ENCODE measurements at places on chromosomes 13 and 19.

DNA sequence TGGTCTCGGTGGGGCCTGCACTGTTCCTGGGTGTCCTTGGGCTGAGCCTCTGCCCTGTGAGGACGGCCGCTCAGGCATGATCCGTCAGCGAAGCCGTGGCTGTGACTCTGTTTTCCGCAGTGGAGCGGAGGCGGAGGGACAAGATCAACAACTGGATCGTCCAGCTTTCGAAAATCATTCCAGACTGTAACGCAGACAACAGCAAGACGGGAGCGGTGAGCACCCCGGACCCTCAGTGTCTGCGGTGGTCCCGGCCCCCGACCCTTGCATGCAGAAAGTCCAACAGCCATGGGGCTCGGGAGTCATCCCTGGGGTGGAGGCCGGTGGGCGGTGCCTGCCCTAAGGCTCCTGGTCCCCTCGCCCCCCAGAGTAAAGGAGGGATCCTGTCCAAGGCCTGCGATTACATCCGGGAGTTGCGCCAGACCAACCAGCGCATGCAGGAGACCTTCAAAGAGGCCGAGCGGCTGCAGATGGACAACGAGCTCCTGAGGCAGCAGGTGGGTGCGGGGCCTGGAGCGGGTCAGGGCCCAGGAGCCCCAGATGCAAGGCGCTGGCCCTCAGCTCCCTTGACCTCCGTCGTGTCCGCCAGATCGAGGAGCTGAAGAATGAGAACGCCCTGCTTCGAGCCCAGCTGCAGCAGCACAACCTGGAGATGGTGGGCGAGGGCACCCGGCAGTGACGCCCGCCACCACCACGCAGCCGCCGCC, 3.6 kb upstream of the HAMP start:
- no peak for DNase-seq

GRCh38 chr13:22077764-22078163, 406.9 kb downstream of the FGF9 start:
- DNase-seq, result no peak

- no peak for DNase-seq
Observed at GRCh38 chr13:22387899-22388298, 717.0 kb downstream of the FGF9 start.

DNA sequence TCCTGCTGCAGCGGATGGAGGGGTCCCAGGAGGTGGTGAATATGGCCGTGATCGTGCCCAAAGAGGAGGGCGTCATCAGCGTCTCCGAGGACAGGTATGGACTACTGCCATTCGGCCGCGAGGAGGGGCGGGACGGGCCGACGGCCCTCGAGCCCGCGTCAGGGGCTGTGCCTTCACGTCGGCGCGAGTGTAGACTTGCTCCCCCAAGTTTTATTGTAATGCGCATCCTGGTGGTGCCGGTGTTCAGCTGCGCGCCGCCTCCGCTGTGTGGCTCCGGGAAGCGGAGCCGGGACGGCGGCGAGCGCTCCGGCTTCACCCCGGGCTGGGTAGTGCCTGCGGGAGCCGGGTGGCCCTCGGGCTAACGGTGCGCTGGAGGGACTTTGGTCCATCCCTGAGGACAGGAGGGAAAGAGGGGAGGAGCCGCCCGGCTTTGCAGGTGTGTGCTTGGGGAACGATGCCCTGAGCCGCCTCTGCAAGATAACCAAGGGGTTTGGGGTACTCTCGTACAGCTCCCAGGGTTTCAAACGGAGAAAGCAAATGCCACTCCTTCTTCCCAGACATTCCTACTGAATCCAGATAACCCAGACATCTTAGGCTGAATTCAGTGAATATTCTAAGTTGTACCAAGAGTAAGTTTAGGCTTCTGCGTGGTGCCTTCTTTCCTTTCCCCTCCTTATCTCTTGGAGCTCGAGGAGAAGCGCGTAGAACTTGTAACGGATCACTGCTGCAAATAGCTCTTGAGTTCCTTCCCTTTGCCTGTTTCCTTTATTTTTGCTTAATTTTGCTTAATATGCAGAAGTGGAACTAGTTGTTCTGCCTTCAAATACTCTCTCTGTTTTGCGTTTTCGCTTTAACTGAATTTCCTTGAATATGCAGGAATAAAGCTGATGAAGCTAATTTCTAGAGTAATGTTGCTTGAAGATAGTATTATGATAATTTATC, 740 bp downstream of the WDFY2 start:
- DNase-seq, result peak; percentile 55

- no peak for DNase-seq
Observed at GRCh38 chr19:40507892-40508291, 41.1 kb downstream of the SPTBN4 start.

DNA sequence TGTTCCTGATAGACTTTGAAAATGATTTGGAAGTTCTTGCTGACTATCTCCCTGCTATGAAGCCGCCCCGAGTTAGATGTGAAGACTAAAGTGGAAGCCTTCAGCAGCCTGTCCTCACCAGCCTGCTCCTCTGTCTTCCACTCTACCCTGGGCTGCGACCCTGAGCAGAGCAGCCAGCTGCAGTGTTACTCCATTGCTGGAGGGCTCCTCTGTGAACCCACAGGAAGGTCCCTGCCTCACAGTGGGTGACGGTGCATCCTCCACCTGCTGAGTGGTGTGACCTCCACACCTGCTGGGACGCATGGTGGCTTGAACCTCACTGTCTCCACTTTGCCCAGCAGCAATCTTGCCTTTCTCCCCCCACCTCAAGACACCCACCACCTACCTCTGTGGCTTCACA, 116.4 kb downstream of the IRS2 start:
- no peak for DNase-seq

- DNase-seq, result no peak
Observed at GRCh38 chr19:929891-930258, 4.0 kb downstream of the ARID3A start.

DNA sequence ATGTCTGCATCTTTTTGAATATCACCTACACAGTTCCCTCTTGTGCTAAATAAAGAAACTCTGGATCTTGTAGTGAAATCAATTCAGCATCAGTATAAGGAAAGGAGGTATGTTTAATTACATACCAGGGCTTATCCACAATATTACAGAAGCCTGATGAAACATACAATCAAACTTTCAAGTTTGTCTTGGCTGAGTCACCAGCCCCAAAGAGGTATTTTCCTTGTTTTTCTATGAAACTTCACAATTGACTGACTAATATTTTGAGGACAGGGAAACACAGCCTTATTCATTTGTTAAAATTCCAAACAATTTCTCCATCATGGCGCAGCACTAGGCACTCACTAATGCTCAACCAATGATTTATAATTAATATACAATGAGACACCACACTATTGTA, 952.4 kb downstream of the PCDH17 start:
- no peak for DNase-seq

GRCh38 chr19:9939301-9939913, 3.1 kb upstream of the OLFM2 start:
- no peak for DNase-seq
